Activated CD8-positive, alpha-beta memory T cell treated with anti-CD3 and anti-CD28 coated beads for 1 hour (primary cell): ENCODE measurements at places on chromosomes 7 and 10.

GRCh38 chr7:120272701-120273475, at the start of gene KCND2:
Gene KCND2, plus strand, starts transcription at chr7:120273175.
- no peak for DNase-seq

- no peak for DNase-seq
Observed at GRCh38 chr7:141475679-141476078, 75.5 kb upstream of the AGK start.

DNA sequence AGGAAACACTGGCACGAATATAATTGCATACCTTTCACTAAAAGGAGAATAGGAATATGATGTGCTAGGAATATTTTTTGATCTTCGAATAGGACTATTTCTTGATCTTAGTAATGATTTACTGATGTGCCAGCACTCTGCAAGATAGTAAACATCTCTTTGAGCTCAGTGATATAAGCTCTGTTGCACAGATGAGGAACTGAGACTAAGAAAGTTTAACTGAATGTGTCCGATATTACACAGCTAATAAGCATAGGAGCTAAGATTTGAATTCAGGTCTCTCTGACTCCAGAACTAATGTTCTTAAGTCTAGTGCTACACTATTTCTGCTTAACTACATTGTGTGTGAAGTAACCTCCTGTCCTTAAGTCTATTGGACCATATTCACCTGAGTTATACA, 98.4 kb upstream of the PTPRZ1 start:
- no peak for DNase-seq

DNA sequence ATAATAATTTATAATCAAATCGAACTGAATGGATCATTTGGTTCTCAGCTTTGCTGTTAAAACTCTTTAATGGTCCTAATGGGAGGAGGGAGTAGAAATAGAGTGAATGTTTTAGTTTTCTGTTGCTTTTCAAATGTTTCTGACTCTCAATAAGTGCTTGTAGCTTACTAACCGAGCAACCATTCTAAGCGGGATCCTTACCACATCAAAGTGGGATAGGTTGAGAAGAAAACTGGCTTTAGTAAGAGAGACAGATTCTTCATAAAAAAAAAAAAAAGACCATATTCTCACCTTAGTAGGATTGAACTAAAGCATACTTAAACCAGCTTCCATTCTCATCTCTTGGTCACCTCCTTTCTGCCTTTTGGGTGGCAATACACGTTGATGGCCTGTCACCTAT, 584.2 kb downstream of the AUTS2 start:
- no peak for DNase-seq

DNA sequence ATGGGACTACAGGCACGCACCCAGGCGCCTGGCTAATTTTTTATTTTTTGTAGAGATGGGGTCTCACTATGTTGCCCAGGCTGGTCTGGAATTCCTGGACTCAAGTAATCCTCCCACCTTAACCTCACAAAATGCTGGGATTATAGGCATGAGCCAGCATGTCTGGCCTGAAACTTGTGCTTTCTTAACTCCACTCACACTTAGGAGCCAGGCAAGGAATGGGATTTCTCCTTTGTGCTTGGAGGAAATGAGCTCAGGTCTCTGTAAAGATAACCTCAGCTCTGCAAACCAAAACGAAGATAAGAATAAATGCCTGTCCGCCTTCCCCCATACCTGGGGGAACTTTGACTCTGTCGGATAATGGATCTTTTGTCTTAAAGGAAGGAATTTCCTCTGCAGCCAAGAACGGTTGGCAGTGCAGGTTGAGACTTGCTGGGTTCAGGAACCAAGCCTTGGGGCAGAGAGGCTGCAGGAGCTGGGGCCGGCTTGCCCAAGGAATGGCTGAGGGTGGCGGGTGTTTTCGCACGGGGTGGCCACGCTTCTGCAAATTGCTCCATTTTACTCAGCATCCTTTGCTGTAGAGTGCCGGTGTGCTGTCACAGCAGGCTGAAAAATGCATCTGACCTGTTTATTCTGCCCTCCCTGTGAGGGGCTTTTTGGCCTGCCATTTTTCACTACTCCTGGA, 174.2 kb downstream of the KIAA1217 start:
- no peak for DNase-seq

DNA sequence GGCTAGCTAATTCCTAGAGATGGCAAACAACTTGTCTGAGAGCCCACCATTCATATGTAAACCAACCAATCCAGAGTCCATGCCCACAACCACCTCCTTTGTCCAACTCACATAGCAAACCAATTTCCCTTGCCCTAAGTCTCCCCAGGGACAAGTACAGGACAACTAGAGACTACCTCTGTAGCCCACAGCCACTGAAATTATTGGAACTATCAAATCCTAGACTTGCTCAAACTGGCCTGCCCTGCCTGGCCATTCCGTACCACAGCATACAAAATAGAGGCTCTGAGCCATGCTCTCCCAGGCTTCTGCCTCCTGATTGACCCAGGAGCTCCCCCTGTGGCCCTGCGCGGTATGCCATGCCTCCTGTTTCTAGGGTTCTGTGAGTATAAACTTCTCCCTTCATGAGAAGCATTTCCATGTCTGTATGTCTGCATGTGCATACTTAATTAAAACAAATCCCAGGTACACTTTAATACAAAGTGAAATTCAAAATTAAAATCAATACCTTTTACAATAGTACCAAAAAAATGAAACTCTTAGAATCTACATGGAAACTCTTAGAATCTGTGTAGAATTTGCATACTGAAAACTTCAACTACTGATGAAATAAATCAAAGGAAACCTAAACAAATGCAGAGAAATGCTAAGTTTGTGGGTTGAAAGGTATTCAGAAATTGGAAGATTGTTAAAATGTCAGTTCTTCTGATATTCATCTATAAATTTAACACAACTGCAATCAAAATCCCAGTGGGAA, 4.0 kb upstream of the HECW1 start:
- DNase-seq = peak; percentile 7

- DNase-seq = no peak
Observed at GRCh38 chr7:84783141-84783778, 403.6 kb downstream of the SEMA3D start.

- no peak for DNase-seq
Observed at GRCh38 chr10:95248989-95249388, 41.8 kb downstream of the PDLIM1 start.

GRCh38 chr7:114086914-114087652, 168.3 kb upstream of the PPP1R3A start:
- DNase-seq = no peak

DNA sequence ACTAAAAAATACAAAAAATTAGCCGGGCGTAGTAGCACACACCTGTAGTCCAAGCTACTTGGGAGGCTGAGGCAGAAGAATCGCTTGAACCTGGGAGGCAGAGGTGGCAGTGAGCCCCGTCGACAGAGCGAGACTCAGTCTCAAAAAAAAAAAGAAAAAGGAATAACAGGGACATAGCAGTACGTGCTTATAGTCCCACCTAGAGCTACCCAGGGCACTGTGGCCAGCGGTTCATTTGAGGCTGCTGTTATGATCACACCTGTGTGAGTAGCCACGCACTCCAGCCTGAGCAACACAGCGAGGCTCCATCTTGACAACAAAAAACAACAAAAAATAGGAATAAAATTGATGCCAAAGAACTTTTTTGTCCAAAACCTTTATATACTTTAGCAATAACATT, 17.1 kb downstream of the WAPL start:
- no peak for DNase-seq

DNA sequence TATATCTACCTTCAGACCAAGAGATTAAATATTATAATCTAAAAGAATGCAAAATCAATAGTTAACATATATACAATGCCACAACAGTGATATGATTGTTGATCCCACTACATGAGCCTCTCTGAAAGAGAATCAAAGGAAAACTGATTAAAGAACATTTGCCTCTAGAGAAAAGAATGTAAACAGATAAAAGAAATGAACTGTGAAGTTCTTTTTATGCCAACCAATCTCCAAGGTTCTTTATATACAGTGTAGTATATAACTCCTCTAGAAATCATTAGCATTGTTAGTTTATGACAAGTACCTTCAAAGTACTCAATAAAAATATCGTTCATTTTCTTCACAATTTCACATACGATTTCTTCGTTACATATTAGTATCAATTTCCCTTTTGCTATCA, 20.1 kb downstream of the CNOT4 start:
- DNase-seq = no peak

GRCh38 chr10:56728349-56728748, 367.3 kb upstream of the ZWINT start:
- no peak for DNase-seq

DNA sequence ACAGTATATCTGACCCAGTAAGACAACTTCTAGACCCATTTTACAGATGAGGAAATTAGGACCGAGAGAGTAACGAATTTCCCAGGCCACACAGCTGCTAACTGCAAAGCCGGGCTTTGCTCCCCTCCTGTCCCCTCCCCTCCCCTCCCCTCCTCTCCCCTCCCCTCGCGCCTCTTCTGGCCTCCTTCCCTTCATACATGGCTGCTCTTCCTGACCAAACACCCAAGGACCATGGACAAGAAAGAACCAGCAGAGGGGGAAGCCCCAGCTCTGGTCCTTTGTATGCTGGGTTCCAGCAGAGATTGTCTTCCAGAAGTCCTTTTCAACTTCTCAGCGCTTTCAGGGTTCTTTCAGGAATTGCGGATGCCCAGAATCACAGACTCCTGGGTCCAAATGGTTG, 3.6 kb upstream of the TMEM72 start:
- DNase-seq = no peak

DNA sequence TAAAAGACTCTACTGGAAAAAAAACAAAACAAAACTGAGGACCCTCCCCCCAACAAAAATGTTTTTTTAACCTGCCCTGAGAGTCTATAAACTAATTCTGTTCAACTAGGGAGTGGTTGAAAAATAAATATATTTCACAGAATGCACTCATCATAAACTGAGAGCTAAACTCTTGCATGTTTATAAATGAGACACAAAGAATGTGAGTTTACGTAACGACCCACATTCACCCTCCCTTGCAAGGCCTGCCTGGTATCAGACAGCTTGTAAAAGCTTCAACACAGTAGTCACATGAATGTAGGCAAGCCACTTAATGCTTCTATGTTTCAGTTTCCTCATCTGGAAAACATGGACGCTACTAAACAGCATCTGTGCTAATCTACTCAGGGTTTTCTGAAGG, 50.3 kb downstream of the JAZF1 start:
- no peak for DNase-seq

DNA sequence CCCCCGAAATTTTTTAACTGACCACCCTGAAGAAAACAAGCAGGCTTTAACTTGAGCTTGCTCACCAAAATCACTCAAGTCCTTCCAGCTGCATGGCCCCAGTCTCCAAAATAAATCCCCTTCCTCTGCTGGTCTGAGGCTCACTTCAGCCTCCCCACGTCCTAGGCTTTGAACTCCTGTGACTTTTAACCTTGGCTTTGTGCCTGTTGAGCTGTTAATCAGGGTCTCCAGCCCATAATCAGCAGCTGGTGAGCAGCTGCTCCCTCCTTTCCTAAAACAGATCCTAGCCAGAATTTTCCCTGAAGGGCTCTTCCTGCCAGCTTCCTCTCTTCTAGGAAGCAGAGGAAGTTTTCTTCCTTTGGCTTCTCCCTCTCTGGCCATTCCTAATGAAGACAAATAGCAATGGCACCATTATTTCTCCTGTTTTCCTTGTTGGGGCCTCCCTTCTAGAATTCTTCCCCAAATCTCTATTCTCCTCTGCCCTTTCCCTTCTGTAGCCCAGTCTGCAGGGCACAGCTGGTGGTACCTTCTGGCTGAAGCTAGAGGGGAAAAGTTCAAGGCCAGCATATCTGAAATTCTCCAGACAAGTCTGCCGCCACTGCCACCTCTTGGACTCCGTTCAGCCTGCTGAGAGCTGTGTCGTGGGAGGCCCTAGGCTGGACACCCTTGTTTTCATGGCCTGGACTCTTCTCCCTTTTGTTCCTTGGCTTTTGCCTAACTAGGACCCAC, 152.1 kb downstream of the NOC3L start:
- no peak for DNase-seq

- DNase-seq = no peak
Observed at GRCh38 chr10:7585228-7585627, 81.5 kb downstream of the ITIH5 start.

GRCh38 chr10:110365356-110366143, 60.8 kb upstream of the SMNDC1 start:
- no peak for DNase-seq

GRCh38 chr7:140610204-140611165, 30.1 kb downstream of the DENND2A start:
- DNase-seq = no peak

- DNase-seq = no peak
Observed at GRCh38 chr10:21172542-21172929, 275.4 kb upstream of the NEBL start.

- no peak for DNase-seq
Observed at GRCh38 chr10:123720536-123720935, 54.4 kb downstream of the GPR26 start.

GRCh38 chr7:130377178-130377577, 3.1 kb upstream of the CPA1 start:
- no peak for DNase-seq

- DNase-seq = no peak
Observed at GRCh38 chr10:119817991-119818888, 54.4 kb downstream of the MCMBP start.

DNA sequence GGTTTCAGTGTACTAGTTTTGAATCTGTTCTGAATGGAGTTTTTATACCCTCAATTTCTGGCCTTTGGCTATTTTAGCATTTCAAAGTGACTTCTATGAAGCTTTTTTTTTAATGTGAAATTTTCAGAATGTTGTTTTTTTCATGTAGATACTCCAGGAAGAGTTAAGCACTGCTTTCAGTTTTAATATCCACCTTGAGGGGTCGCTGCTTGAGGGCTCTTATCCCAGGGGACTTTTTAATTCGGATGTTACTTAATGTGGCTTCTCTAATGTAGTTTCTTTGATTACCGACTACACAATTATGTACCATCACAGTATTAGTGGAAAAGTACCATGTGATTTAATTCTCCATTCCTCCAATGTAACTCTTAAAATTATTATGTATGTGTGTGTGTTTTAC, 5.2 kb downstream of the IFIT5 start:
- no peak for DNase-seq

DNA sequence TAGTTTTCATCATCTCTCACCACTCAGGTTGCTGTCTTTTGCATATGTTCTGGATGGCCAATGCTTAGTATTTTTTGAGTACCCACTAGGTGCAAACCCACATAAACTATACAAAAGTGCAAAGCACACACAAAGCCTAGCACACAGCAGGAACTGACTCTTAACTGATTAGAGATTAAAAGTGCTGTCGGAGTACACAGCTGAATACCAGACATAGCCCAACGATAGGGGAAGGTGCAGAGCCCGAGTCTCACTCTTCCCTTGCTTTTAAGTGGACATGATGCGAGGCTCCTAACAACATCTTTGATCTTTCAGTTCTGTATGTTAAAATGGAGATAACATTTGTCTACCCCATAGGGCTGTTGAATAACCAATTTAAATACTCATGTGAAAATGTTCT, 90.8 kb downstream of the DPY19L1 start:
- DNase-seq = no peak

GRCh38 chr10:86757113-86757972, 924 bp downstream of the BMPR1A start:
- DNase-seq = peak; percentile 2

GRCh38 chr10:92184977-92185376, 105.9 kb downstream of the CPEB3 start:
- DNase-seq = no peak

GRCh38 chr10:93893646-93894515, at the start of gene SLC35G1:
Gene SLC35G1, plus strand, starts transcription at chr10:93893978. Its CDS starts 56 bp downstream, at chr10:93894034.
- DNase-seq = peak; percentile 15
